Hematopoietic multipotent progenitor cell treated with erythropoietin and hydrocortisone succinate and interleukin-3 and kit ligand, for 8 days (in vitro differentiated cells): ENCODE measurements at places on chromosomes 7 and 10.

- DNase-seq = no peak
Measured at GRCh38 chr10:34222359-34222758, 592.7 kb downstream of the PARD3 start.

DNA sequence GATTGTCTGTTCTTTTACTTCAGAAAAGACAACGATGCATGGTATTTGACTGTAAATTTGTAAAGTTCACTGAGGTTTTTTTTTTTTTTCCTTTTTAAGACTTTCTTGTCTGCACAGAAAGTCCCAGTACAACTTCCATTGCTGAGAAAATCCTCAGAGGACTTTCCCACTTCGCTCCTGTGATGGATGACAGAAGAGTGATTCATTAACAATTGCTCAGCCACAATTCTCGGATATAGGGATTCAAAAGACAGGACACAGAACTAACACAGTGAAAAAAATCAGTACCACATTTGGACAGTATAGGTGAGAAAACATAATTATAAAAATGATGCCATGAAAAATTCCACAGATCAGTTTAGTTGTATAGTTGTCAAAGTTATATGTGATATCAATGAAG lies 48.0 kb downstream of the SEC23IP start:
- no peak for DNase-seq

DNA sequence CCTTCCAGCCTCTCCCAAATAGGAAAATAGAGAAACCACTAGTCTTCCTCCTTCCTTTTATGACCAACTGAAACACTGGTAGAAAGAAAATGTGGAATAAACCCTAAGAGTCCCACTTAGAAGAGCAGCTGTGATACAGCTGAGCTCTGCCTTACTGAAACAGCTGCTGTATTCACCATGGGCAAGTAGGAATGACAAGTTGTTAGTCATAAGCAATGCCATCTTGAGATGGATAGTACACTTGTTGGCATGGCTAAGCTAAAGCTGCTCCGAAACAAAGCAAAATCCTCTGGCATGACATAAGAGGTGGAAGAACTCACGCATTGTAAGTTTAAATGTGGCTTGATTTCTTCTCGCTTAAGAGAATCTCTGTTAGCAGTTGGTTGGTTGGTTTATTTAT lies 48.3 kb upstream of the TMEM236 start:
- no peak for DNase-seq

- DNase-seq = no peak
Measured at GRCh38 chr7:141275350-141275749, 201.5 kb downstream of the TMEM178B start.

DNA sequence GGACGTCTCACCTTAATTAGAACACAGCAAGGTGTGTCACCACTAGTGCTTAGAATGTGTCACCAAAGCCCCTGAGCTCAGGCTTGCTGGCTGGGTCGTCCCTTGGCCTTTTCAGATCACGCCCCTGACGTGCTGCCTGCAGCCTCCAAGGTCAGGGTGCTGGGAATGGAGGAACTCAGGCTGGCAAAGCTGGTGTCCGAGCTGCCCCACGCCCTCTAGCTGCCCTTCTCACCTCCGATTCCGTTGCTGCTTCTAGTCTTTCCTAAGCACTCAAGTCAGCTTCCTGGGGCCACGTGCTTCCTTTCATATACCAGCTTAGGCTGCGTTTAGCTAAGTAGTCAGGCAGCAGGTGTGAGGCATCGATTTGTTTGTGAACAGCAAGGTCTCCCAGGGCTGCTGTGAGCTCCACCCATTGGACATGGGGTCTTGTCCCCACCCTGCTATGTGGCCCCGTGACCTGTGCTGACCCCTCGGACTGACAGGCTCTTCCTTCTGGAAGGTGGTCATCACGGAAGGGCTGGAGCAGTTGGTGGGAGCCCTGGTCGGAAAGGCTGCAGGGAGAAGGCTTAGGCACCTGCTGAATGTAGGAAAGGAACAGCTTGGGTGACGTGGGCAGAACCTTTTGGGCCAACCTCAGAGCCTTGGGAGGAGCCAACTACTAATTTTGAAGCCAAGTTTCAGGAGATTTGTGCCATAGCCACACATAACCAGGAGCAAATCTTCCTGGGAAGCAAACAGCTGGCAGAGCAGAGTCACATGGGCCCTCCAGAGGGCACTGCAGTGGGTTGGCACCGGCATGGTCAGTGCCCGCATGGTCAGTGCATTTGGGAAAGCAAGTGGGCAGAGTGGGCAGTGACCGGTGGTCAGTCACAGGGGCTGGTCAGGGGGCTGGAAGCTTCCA lies 28.8 kb downstream of the VIPR2 start:
- DNase-seq = no peak

DNA sequence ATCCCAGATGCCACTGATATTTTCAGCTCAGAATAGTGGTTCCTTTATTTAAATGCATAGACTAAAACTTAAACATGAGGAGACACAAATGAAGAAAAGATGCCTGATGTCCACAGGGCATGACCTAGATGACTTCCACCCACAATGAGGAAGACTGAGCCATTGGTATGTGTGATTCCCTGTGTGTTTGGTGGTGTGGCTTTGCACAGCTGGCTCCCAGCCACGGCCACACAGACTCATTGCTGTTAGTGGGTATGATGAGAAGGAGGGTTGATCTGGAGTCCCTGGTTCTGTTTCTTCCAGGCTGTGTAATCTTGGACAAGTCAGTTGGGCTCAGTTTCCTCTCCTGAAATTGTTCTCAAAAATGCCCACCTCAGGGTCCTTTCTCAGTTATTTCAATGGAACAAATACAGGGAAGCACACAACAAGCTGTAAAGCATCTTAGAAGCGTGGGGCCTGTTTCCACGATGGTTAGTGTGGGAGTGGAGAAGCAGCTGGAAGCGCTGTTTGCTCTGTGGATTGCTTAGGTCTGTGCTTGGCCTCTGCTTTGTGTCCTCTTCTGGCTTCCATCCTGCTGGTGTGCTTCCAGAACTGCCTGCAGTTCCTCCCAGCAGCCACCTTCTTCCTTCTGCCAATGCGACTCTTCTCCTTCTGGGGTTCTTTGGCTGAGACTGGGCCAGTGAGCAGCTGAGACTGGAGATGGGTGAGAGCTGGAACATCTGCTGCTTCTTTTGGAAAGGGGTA lies 303.7 kb downstream of the BMPER start:
- DNase-seq = no peak

GRCh38 chr7:148480479-148481146 lies 110.0 kb upstream of the C7orf33 start:
- DNase-seq = no peak

GRCh38 chr7:27923642-27923980 lies 183.6 kb downstream of the TAX1BP1 start:
- no peak for DNase-seq

DNA sequence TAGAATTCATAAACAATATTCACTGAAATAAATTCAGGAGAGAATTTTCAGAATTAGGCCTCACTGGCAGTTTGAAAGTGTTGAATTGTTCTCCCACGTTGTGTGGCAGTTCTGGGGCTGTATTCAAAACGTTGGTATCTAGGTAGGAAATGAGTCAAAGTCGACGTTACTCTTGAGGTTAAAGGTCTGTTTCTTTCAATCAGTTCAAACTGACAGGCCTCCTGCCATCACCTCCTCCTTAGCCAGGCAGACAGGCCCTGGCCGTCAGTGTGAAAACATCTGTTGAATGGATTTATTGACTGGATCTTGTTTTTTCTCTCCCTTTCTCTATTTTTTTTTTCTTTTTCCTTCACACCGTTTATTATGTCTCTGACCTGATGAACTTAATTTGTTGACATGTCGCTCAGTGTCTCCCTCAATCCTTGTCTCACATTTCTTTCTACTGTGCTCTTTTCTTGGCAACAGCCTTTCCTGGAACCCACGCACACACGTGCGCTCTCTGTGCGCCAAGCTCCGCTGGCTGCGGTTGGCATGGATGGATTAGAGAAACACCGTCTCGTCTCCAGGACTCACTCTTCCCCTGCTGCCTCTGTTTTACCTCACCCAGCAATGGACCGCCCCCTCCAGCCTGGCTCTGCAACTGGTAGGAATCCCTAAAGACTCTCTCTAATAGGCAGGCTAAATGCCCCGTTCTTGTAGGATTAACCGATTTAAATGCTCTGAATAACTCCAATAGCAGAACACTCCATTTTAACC lies 231.7 kb downstream of the HDAC9 start:
- DNase-seq = no peak

DNA sequence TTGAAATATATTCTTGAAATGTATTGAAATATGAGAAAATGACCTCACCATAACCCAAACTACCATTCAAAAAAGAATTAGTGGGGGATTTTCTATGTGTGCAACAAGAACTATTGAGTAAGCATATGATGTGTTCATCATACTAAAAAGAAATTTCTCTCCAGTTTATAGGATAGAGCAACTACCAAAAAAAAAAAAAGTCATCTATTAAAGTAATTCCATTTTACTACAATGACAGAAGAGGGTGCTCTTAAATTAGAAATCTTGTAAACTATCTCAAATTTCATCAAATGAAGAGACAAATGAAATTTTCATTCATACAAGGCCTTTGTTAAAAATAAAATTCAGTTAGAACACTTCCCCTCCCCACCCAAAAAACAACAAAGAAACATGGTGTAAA lies 195.4 kb upstream of the PLXDC2 start:
- DNase-seq = no peak

GRCh38 chr7:41162612-41163011 lies 540.3 kb downstream of the INHBA start:
- DNase-seq = no peak

DNA sequence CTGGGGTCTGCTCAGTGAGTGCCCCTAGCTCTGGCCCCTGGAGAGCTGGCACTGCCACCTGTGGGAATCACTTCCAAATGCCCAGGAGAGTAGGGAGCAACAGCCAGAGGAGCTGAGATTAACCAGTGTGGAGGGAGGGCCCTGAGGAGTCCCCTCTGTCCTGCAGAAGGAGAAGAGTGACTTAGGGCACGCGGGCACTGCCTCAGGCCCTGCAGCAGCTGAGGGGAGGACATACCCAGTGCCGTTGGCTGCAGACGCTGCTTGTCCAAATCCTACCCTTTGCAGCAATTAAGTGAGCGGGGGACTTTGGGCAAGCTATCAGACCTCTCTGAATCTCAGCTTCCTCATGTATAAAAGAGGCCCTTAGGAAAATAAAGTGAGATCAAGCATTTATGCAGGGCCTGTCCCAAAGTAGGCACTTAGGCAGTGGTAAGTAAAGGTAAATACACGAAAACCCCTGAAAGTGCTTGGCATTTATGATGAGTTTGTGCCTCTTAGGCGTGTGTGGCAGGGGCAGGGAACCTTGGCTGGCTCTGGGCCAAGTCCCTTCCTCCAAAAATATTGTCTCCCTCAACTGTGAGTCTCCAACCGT lies 16.9 kb downstream of the PRF1 start:
- DNase-seq = no peak

- DNase-seq = peak; percentile 82
Measured at GRCh38 chr7:129948877-129949291, 3.9 kb downstream of the UBE2H start.

DNA sequence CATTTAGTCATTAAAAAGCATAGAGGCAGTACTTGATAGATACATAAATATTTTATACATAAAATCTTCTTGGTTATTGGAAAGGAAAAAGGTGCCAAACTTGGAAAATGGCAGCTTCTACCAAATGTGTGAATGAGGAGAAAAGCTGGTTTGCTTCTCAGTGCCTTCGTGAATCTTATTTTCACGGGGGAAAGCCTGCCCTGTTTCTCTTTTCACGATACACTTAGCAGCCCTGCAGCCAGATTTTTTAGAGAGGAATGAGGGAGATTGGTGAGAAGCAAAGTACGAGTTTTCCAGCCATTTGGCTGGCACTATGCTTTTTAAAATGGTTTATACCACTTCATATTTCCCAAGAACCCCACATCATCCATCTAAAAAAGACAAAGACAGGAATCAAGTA lies 22.9 kb upstream of the C1QL3 start:
- no peak for DNase-seq

DNA sequence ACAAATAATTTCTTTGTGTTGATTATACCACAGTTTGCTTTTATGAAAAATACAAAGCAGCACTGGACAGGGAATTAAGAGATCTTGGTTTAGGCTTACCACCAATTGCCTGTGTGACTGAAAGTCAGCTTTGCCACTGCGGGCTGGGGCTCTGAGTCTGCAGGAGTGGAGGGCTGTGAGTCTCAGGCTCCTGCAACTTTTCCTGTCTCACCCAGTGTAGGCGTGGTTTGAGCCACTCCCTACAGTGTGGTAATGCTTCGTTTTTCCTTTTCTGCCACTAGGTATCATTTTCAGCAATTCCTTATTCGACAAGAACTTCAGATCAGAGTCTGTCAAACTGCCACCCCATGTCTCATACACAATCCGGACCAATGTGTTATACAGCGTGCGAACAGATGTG lies 180.6 kb downstream of the ABCA13 start:
- DNase-seq = no peak
